ENCODE measurements at places on chromosomes 2 and 18.

GRCh38 chr18:8945514-8945913, 157.0 kb upstream of the NDUFV2 start:
- DNase-seq, result no peak

DNA sequence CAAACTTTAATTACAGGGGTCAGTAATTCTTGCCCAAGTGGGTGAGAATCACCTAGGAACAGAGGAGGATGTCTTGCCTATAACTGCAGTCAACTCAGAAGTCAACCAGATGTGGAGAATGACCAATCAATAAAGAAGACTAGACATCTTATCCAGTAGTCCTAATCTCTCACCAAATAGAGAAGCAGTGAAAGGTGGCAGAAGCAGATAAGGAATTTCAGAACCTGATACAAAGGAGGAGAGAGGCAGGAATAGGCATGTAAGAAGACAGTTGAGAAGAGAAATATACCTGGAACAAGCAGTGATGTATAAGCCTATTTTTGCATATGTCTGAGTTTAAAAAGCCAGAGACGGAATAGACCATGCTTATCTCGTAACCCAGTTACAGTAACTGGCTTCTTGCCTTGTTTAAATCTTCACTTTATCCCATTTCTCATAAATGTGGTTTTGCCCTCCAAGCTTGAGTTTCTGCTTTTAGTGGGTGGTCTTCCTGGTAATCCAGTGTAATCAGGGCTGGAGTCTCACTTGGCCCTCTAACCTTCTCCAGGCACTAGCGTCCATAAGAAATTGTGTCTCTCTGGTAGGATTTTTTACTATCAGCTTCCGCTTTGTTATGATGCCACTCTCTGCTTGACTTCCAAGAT, 401.0 kb downstream of the SUCLG1 start:
- DNase-seq, result no peak

GRCh38 chr2:191688934-191689695, 11.2 kb downstream of the NABP1 start:
- DNase-seq, result no peak

DNA sequence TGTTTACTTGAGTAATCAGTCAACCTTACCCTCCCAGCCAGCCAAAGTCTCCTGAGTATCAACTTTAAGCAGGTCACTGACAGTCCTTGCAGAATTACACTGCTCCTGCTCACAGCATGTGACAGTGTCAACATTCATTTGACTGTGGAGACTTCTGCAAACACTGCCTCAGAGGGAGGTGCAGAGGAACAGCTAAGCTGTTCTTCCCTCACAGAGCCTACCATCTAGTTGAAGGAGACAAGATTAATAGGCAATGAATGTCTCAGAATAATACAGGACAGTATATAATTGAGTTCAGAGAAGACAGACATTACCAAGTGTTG, 11.9 kb downstream of the SLC14A2 start:
- peak; percentile 80 for DNase-seq

DNA sequence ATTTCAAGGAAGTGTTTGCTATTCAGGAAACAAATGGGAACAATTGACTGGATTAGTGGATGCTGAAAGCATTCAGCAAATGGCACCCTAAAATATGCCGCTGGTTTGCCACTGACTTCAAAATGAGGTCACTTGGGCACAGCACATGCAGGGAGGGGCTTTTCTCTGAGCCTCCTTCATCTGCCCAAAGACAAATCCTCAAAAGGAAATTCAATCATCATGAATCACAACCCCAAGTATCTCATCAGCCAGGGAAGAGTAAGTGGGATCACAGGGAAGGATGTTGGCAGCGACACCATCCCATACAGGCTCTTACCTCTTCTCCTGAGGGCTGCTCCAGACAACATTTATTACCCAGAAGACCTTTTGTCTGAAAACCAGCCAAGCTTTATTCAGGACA, 14.4 kb upstream of the SP140L start:
- no peak for DNase-seq

DNA sequence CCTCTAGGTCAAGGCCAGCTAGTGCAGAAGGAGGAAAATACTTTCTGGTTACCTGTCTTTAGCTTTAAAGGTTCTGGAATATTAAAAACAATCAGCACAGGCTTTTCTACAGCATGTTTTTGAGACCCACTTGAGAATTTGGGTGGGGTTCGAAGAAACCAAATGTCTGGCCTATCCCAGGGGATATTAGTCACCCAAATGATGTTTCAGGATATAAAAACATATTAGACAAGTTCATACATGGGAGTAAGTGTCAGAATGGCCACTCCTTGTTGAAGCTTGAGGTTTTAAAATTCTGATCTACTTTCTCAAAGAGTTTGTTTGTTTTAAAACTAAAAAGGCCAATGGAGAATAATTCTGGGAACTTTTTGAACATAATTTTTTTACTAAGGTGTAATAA, 158.6 kb upstream of the DLX2 start:
- DNase-seq, result no peak

- DNase-seq, result no peak
These were observed 165.0 kb upstream of the SMIM21 start for GRCh38 chr18:75592527-75592926.

DNA sequence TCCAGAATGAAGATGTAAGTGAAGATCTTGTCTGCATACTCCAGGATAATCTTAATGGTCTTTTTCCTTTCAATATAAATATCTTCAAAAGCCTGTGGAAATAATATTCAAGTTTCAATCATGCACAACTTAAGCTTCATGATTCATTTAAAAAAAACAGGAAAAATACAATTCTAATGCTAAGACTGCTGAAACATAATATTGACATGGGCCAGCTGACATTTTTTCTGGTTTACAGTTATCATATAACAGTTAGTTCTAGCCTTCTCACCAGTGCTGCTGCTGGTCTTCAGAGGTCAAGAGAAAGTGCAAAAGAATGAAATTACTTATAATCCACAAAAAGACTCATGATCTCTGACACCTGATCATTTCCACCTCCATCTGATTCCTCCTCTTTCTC, 110.4 kb upstream of the SCN1A start:
- DNase-seq, result no peak
